CD4-positive, alpha-beta T cell treated with Interleukin-2 at 100 ng/mL for 4 hours (primary cell): ENCODE measurements at places on chromosomes 7 and 10.

GRCh38 chr10:117320050-117320665 lies 55.1 kb downstream of the PDZD8 start:
- DNase-seq, result peak; percentile 20

DNA sequence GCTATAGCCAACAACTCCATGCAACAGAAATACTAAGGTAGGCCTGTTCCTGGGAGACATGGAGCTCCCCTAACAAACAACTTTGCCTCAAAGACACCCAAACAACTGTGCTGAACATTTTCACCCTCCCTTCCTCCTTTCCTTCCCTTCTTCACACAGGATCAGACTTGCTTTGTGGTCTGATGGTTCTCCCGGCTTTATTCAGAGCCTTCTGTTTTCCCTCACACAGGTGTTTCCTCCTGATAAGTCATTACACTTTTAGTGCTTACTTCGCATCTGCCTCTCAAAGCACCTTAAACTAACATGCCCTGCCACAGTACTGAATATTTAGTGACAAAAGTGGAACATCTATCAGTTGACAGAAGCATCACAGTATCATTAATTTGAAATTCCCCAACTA lies 56.3 kb upstream of the YAE1 start:
- no peak for DNase-seq

DNA sequence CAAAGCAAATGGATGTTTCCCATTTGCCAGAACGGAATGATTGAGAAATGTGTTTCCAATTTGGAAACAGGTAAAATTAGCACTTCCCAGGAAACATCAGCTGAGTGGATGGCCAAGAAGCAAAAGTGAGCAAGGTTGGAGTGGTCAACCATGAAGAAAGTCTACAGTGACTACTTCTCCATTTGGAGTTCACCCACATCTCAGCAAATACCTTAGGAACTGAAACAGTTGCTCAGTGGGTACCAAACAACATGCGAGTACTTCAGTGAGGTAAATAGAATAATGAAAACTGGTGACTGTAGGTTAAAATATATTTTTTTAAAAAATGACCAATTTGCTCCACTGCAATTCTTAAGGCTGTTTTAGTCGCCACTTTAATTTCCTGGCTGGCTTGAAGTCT lies 57.7 kb downstream of the SLC16A9 start:
- no peak for DNase-seq

GRCh38 chr7:28782362-28782761 lies 175.8 kb downstream of the TRIL start:
- DNase-seq, result no peak

- DNase-seq, result no peak
Observed at GRCh38 chr7:151241755-151242096, 6.8 kb downstream of the SMARCD3 start.

DNA sequence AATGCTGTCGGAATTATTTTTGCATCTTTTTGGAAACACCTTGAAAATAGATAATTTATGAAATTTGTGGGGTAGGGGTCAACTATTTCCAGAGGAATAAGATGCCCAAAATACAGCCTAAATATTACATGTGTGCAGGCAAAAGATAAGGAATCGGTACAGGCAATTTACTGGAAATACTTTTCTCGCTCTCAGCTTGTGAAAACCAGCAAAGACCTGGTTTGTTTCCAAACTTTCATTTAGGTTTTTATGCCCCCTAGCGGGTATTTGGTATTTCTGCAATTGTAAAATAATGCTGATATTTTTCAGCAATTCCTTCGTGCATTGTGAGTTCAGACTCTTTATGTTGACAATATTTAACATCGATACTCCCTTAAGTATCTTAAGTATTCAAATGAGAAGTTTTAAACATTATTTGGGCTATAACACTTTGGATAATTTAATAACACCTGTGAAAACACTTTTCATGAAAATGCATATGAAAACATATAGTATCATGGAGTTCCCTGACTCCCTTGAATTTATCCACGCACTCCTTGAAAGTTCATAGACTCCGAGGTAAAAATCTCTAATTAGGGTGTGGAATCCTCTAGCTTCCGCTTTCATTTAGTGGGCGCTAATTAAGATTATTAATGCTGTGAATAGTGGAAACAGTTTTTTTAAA lies 132.4 kb downstream of the TSPAN12 start:
- DNase-seq, result peak; percentile 1

DNA sequence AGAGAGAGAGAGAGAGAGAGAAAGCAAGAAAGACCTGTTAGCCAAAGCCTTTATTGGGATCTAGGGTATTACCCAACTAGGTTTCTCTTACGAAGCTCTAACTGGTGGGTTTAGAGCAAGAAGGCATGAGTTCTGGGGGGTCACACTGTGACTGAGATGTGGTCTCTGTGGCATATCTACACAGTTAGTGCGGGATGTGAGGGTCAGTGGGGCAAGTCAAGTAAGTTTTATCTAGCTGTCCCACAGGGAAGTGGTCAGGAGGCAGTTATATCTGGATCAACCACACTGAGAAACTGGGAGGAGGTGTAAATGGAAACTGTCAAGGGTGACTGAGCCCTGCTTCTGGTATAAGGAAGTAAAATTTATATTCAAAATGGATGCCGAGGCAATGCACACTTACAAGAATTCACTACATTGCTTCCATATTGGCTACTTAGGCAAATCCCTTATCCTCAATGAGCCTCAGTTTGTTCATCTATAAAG lies 331.6 kb upstream of the HPS1 start:
- no peak for DNase-seq

- DNase-seq, result no peak
Observed at GRCh38 chr10:22263106-22263505, 45.3 kb upstream of the EBLN1 start.

- no peak for DNase-seq
Observed at GRCh38 chr10:4001811-4002210, 216.8 kb upstream of the KLF6 start.

DNA sequence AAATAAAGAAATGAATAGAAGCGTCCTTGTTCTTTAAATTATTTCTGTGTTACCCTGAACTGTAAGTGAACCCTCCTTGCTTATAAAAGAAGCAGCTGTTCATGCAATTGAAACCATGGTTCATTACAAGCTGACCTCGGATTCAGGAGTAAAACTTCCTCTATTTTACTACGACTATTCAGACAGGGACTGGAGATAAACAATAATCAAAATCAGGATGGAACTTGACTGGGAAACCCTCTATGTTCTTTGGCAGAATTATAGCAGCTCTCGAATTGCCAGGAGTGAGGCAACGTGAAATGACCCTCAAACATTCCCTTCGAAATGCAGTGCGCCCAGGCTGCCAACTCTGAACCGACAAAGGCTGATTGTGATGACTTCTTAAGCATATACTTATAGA lies 172.1 kb downstream of the CYP26A1 start:
- no peak for DNase-seq

- DNase-seq, result no peak
Observed at GRCh38 chr7:135939261-135939812, 37.8 kb downstream of the MTPN start.

GRCh38 chr7:920351-921070 lies 34.0 kb downstream of the ADAP1 start:
- no peak for DNase-seq

- peak; percentile 93 for DNase-seq
Observed at GRCh38 chr10:48306265-48306869, at the start of gene MAPK8. MAPK8 (plus strand) TSS chr10:48306677; CDS start chr10:48401661, 94,984 bp downstream.

DNA sequence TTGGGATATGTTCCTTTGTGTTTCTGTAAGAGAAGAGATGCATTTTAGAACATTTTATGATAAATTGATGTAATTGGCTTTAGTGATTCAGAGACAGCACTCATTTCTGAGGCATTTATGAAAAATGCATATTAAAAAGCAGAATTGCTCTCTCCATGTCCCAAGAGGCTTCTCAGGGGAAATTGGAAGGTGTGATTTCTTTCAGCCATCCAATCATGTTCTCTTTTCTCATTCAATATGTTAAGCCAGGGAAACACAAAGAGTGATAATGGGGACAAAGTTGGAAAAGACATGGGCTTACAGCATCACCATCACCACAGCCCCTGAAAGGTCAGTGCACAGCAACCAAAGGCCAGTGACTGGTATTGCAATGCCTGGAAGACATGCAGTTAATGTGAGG lies 129.9 kb upstream of the COL1A2 start:
- no peak for DNase-seq

- no peak for DNase-seq
Observed at GRCh38 chr7:125061776-125062397, 132.3 kb upstream of the POT1 start.

- DNase-seq, result no peak
Observed at GRCh38 chr7:135729230-135729629, 1.2 kb upstream of the SLC13A4 start.

- no peak for DNase-seq
Observed at GRCh38 chr10:102718220-102718619, 3.8 kb downstream of the SFXN2 start.

DNA sequence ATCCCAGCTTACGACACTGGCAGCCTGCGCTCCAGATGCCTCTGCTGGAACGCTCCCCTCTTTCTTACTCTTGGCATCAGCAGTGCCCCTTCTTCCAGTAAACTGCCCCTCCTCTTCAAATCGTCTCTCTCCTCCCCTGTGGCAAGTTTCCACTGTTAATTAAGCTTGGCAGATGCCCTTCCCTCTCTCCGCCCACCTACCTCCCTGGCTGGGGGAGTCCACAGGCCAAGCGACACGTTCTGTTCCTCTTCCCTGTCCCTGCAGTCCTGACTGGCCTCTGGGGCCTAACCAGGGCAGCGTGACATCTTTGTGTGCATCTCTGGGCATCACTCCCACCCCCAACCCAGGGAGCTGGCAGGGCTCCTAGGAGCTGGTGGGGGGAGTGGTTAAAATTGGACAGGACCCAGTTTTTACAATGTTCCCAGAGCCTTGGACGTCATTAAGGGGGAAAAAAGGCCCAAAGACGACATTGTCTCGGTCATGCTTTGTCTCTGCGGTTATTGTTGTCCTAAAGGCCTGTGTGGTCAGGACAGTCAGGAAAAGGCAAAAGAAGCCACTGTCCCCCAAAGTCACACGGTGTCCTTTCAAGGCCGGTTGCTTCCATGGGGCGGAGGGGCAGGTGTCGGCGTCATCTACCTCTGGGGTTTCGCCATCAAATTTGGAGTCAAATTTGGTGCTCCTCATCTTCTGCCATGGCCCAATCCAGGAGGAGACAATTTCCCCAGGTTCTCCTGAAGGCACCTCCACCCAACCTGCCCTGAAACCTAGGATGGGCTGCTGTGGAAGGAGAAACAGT lies 54.2 kb downstream of the DLG5 start:
- no peak for DNase-seq

- DNase-seq, result no peak
Observed at GRCh38 chr10:119461923-119462322, 80.6 kb downstream of the RGS10 start.

DNA sequence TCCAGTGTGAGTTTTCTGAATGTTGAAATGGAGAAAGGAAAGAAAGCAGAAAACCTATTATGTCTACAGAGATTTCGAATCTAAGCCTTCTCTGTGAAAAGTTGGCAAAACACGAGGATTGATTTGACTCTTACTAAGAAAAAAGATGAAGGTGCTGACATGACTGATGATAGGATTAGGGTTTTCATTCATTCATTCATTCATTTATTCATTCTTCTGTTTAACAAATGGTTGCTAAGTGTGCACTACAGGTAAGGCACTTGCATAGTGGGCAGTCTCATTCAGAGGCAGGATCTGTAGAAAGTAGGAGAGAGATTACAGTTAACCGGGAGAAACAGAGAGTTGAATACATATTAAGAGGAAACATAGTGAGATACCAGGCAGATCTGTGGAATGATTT lies 137.1 kb downstream of the ZNF365 start:
- no peak for DNase-seq

DNA sequence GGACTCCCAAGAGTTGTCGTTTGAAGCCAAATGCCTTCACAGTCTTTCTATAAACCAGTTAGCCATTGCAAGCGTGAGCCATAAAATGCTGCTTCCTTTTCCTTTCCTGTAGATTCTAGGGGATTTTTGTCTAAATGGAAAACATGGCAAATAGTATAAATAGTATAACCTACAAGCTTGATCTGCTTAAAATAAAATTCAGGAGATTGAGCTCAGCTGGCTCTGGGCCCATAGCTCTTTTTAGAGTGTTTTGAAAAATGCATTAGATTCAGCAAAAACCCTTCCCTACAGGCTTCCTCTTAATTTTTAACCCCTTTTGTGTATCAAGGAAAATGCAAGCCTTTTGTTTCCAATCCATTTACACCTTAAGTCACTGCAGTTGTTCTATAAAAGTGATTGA lies 190.1 kb upstream of the GDF10 start:
- DNase-seq, result no peak

- no peak for DNase-seq
Observed at GRCh38 chr7:54778166-54778565, 19.2 kb upstream of the SEC61G start.

- DNase-seq, result no peak
Observed at GRCh38 chr7:5872326-5872725, 8.3 kb upstream of the OCM start.

DNA sequence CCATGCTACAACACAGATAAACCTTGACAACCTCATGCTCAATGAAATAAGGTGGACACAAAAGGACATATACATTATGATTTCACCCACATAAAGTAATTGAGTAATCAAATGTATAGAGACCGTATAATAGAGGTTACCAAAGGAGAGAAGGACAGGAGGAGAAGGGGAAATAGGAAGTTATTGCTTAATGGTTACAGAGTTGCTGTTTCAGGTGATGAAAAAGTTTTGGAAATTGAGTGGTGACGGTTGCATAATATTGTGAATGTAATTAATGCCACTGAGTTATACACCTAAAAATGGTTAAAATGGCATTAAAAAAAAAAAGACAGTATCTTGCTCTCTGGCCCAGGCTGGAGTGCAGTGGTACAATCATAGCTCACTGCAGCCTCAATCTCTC lies 1.5 kb upstream of the OGDH start:
- no peak for DNase-seq

- DNase-seq, result no peak
Observed at GRCh38 chr7:87129332-87129731, 22.9 kb upstream of the DMTF1 start.

- no peak for DNase-seq
Observed at GRCh38 chr7:149824301-149824741, 13.9 kb upstream of the ZNF862 start.

DNA sequence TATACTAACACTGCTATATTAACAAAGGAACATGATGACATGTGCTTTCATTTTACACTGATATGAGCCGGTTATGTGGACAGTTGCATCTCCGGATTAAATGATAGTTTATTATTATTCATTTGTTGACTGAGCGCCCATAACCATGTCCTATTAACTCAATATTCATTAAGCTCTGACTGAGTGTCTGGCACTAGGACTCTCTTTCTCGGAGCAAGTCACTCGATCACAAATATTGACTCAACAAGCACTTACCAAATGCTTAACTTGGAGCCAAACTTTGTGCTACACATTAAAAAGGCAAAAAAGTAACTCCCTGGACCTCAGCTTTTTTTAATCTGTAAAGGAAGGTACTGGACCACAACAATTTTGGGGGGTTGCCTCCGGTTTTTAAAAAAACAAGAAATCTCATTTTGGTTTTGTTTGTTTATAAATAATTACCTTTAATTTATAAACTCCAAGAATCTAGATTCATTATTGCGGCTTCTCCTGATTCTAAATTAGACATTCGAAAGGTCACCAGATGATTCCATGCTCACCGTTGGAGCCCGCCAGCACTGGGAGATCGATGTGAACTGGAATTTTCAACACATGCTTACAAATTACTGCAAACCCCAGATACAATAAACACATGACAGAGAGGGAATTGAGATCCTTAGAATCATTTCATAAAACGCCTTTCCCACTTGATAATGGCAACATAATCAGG lies 8.9 kb upstream of the LYZL1 start:
- no peak for DNase-seq

GRCh38 chr10:33986016-33986415 lies 651.5 kb upstream of the NRP1 start:
- DNase-seq, result no peak
